ENCODE measurements at places on chromosomes 1 and 21.

GRCh38 chr1:156387870-156388173 lies 18.8 kb downstream of the RHBG start:
- DNase-seq = no peak

GRCh38 chr21:35484851-35485250 lies 435.7 kb upstream of the RUNX1 start:
- no peak for DNase-seq

GRCh38 chr1:94501935-94502334 lies 39.6 kb downstream of the F3 start:
- no peak for DNase-seq

DNA sequence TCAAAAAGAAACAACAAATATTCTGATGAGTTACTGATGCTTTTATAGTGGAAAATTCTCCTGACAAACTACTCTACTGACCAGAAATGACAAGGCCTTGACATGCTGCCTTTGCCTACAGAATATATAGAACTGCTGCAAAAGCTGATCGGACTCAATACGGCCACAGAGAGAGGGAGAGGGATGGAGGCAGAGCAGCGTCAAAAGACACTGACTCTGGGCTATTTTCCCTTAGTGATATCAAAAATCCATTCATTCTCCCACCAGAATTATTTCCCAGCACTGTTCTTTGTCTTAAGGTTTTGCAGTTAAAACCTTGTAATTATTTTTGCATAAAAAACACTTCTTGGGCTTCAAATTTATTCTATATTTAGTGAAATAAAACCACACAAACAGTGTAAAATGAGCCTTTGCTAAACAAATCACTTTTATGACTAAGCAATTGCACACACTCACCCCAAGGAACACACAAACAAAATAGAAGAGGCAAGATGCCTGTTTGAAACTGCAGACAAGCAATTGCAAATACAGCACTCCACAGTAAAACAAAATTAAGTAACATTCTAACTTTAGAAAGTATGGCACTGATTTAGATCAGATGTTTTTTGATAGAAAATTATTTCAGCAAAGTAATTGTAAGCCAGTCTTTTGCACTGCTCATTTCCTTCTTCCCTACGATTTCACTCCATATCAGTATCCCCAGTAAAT lies 1036.4 kb downstream of the ADGRL2 start:
- DNase-seq = no peak

DNA sequence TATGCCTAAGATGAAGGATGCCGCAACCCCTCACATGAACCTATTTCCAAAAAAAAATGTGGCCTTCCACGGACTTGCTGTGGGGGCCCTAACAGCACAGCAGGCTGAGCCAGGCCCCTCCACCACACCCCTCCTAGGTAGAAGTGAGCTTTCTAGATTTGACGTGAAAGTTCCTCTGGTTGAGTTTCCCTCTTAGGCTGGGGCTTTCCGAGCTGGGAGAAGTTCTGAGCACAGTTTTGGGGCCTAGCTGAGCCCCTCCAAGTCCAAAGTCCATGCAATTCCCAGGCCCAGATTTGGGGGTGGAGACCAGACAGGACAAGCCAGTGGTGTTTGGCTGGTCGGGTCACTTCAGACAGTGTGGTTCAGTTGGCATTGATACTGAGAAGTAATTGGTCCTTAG lies 13.8 kb upstream of the PHLDA3 start:
- DNase-seq = no peak

GRCh38 chr1:115877511-115877910 lies 36.6 kb upstream of the NHLH2 start:
- DNase-seq = no peak

- DNase-seq = no peak
These were observed 2.4 kb downstream of the S100A5 start for GRCh38 chr1:153538315-153538821.

DNA sequence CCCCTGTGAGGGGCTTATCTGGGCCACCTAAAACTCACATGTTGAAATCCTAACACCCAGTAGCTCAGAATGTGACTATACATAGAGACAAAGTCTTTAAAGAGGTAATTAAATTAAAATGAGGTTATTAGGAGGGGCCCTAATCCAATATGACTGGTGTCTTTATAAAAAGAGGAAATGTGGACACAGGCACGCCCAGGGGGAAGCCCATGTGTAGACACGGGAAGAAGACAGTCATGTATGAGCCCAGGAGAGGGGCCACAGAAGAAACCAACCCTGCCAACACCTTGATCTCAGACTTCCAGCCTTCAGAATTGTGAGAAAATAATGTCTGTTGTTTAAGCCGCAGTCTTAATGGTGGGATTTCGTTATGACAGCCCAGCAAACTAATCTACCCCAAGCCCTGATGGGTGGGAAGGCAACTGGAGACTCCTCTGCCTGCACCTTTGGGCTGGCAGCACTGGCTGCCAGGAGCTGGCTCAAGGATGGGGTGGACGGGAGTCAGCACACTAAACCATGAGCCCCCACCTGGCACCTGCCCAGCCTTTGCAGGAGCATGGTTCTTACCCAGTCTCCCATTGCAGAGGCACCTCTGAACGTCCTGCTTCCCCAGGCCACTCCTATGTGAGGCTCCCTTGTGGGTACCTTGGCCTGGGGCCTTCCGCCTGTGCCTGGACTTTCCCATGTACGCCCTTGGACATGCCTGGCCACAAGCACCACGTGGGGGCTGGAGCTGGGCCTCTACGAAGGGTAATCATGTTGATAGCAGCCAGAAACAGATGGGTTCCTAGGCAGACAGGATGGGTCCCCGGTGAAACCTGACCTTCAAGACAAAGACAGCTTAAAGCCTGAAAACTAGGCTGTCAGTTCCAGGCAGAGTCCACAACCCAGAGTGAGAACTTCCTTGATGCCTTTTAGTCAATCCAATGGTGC lies 57.1 kb upstream of the DMRTB1 start:
- no peak for DNase-seq

DNA sequence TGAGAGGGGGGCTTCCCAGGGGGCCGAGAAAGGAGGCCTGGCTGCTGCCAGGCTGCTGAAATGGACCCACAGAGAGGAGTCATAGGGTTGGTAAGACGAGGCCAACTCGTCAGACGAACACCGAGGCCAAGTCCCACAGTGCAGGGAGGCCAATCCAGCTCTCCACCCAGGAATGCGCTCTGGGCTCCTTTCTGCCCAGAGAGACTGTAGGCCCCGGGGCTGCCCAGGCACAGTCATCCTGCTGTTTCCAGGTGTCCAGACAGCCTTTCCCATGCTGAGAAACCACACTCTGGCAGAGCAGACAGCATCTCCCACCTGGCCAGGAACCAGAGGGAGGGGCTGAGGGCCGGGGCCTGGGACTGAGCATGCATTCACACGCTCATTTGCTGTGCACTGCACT lies 26.7 kb upstream of the RSPO1 start:
- DNase-seq = no peak

All from stimulated activated CD4-positive, alpha-beta T cell treated with anti-CD3 and anti-CD28 coated beads, Interleukin-4, amount 100 ng/mL, for 1 hour (primary cell).